ENCODE measurements at places on chromosomes 12 and 14. TPM values are rescaled to one million over a fixed set of nuclear protein-coding genes. Genes with fewer than 3 reads are reported as not detected.

DNA sequence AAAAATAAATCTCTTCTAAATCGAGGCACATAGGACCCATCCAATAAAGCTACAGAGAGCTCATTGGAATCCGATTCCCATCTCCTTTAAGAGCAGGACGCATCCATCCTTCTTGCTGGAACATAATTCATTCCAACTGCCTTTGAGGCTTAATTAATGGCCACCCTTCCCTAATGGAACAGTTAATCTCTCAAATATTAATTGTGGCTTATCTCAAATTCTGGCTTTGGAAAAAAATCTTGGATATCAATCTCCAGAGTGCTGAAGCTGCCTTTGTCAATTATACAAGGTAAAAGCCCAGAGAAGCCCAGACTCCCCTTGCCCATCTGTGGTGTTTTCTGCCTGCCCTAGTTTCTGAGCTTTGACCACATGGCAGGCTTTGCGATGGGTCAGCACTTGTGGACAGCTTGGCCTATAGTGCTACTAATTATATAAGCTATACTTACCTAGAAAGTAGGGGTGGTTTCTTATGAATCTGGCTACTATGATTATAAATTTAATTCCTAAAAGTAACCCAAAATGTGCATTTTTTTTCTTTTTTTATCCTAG lies 246.3 kb downstream of the NUAK1 start:
- H3K36me3 ChIP-seq = no peaks in the 10 kb centered on the region
- H3K27ac ChIP-seq = no peak overlapping the region
- H3K27me3 ChIP-seq = no peaks in the 10 kb centered on the region
- H3K4me3 ChIP-seq = no peak overlapping the region

GRCh38 chr12:77720258-77720657 lies 110.4 kb upstream of the NAV3 start:
- no peak overlapping the region for H3K27ac ChIP-seq
- H3K36me3 ChIP-seq = no peaks in the 10 kb centered on the region
- H3K27me3 ChIP-seq = no peaks in the 10 kb centered on the region
- no peak overlapping the region for H3K4me3 ChIP-seq

- no peak overlapping the region for H3K4me3 ChIP-seq
- H3K4me1 ChIP-seq = peaks cover 10% of the 10 kb centered on the region
- DNase-seq = no peak
These were observed 2.1 kb upstream of the SLC38A2 start for GRCh38 chr12:46374711-46375110.

DNA sequence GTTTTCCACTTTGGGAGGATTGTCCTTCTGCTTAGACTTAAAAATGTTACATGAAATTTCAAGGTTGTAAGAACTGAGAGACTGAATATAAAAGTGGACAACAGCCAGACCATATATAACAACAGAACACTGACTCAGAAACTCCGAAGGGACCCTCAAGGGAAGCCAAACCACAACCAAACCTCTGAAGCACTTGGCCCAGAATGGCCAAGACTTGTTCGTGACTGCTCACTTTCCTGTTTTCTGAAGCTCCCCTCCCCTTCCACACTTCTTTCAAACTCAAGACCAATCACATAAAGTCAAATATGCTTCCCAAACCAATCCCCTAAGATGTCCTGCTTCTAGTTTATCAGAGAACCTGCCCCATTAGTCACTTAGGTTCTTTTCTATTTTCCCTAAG lies 13.7 kb downstream of the OR6J1 start:
- H3K27ac ChIP-seq = no peak overlapping the region
- H3K36me3 ChIP-seq = no peaks in the 10 kb centered on the region
- no peak overlapping the region for H3K4me3 ChIP-seq
- H3K27me3 ChIP-seq = no peaks in the 10 kb centered on the region
- no peak for DNase-seq

DNA sequence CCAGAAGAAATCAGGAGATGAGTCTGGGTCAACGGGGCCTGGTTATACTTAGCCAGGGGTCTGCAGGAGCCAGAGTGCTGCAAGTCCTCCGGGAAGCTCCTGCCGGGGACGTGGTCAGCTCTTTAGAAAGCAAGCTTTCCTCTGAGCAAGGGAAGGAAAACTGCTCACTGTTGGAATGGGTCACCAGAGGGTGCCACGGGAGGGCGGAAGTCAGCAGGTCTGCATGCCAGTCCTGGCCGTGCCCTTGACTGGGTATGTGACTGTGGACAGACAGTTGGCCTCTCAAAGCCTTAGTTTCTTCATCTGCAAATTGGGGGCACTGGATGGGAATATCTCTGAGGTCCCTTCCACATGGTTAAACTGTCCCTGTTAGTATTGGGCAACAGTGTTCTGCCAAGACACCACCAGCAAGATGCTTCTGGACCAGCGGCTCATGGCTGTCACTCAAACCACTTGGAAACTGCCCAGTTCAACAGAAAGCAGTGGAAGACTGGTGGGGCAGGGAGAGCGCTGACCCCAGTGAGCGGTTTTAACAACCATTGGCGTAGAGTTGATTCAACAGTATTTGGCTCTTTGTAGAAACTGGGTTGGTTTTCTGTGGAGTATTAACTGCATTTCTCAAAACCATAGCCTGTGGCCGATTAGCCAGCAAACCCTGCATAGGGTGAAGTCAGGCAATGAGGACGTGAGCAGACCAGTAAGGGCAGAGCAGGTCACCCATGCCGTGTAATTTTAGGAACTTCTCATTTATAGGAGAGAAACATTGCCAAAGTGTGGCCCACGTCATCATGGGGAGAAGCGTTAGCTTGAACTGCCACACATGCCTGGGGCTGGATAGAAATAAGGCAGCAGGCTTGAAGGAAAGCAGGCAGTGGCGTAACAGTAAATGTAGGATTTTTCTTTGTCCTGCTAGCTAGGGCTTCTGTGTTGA lies 163.9 kb upstream of the PRMT8 start:
- no peak for DNase-seq
- H3K4me3 ChIP-seq = no peak overlapping the region
- H3K4me1 ChIP-seq = no peaks in the 10 kb centered on the region
- no peaks in the 10 kb centered on the region for H3K27me3 ChIP-seq
- H3K36me3 ChIP-seq = no peaks in the 10 kb centered on the region
- no peak overlapping the region for H3K27ac ChIP-seq

GRCh38 chr14:101953151-101953550 lies 11.2 kb upstream of the DYNC1H1 start:
- H3K27me3 ChIP-seq = no peaks in the 10 kb centered on the region
- no peaks in the 10 kb centered on the region for H3K36me3 ChIP-seq
- H3K4me3 ChIP-seq = no peak overlapping the region
- DNase-seq = no peak
- peaks cover 7% of the 10 kb centered on the region for H3K4me1 ChIP-seq

DNA sequence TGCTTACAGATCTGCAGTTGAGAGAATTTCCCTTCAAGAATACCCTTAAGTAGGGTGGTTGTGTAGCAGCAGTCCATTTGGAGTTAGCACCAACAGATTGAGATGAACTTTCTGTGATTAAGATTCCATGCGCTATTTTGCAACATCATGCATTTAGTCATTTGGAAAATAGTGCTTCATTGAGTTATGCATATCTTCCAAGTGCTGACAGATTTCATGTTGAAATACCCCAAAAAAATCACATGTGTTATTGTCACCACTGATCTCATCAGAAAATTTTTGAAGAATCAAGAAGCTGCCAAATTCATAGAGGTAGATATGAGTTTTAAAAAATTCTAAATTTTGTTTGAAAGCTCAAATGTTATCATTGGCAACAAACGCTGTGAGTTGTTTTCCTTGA lies 35.5 kb upstream of the OSBPL8 start:
- H3K4me3 ChIP-seq = no peak overlapping the region
- H3K4me1 ChIP-seq = no peaks in the 10 kb centered on the region
- DNase-seq = no peak
- H3K36me3 ChIP-seq = no peaks in the 10 kb centered on the region

DNA sequence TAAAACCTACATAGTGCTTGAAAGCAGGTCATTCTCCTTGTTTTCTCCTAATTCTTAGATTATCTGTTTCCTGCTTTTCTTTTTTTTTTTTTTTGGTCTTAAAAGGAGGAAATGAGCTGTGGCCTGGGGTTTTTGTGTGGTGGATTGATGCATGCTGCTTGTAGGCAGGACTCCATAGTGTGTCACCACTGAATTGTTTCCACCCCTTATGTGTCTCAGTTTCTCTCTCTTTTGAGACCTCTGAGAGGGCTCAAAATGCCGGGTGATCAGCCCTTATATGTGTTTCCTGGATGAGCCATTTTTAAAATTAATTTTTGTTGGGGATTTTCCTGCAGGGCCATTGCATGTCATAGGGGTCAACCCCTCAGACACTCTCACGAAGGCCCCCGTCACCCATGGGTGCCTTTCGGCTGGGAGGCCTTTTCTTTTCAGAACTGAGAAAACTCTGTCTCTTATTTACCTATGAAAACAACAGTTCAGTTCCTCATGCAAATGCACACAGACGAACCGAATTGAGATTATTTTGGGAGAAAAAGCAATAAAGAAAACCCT lies 32.0 kb upstream of the LRRK2 start:
- H3K4me1 ChIP-seq = no peaks in the 10 kb centered on the region
- no peak overlapping the region for H3K4me3 ChIP-seq
- DNase-seq = no peak
- no peak overlapping the region for H3K27ac ChIP-seq
- no peaks in the 10 kb centered on the region for H3K27me3 ChIP-seq

GRCh38 chr12:16670456-16671050 lies 64.6 kb upstream of the LMO3 start:
- no peak overlapping the region for H3K27ac ChIP-seq
- no peaks in the 10 kb centered on the region for H3K36me3 ChIP-seq
- no peaks in the 10 kb centered on the region for H3K27me3 ChIP-seq
- H3K4me1 ChIP-seq = no peaks in the 10 kb centered on the region
- no peak overlapping the region for H3K4me3 ChIP-seq

- H3K4me1 ChIP-seq = no peaks in the 10 kb centered on the region
- H3K4me3 ChIP-seq = no peak overlapping the region
- no peak for DNase-seq
- H3K27me3 ChIP-seq = no peaks in the 10 kb centered on the region
- H3K27ac ChIP-seq = no peak overlapping the region
These were observed 6.1 kb upstream of the SNAPC1 start for GRCh38 chr14:61756135-61756534.

DNA sequence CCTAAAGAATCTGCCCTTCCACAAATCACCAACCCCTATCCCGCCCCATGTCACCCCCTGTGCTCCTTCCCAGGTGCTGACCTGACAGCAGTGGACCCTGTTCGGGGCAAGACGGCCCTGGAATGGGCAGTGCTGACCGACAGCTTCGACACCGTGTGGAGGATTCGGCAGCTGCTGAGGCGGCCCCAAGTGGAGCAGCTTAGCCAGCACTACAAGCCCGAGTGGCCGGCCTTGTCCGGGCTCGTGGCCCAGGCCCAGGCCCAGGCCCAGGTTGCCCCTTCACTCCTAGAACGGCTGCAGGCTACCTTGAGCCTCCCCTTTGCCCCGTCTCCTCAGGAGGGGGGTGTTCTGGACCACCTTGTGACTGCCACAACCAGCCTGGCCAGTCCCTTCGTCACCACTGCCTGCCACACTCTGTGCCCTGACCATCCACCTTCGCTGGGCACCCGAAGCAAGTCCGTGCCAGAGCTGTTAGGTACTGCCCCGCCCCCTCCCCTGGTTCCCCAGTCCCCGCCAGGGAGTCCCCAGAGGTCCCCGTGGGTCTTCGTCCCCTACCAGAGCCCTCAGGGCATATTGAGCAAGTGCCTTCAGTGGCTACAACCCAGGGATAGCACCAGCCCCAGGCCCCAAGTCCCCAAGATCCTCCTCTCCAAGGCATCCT lies 2.7 kb downstream of the ANKRD33 start:
- no peak for DNase-seq
- H3K27ac ChIP-seq = no peak overlapping the region
- peaks cover 3% of the 10 kb centered on the region for H3K4me1 ChIP-seq
- H3K27me3 ChIP-seq = no peaks in the 10 kb centered on the region
- no peaks in the 10 kb centered on the region for H3K36me3 ChIP-seq

- no peak overlapping the region for H3K4me3 ChIP-seq
- H3K36me3 ChIP-seq = no peaks in the 10 kb centered on the region
- no peak overlapping the region for H3K27ac ChIP-seq
- DNase-seq = no peak
- H3K27me3 ChIP-seq = no peaks in the 10 kb centered on the region
- no peaks in the 10 kb centered on the region for H3K4me1 ChIP-seq
These were observed 126.9 kb downstream of the KITLG start for GRCh38 chr12:88453323-88453722.

GRCh38 chr12:122200541-122201175 lies 2.9 kb upstream of the B3GNT4 start:
- H3K27me3 ChIP-seq = peaks cover 30% of the 10 kb centered on the region
- peaks cover 7% of the 10 kb centered on the region for H3K4me1 ChIP-seq
- DNase-seq = no peak

- H3K36me3 ChIP-seq = no peaks in the 10 kb centered on the region
- H3K4me1 ChIP-seq = no peaks in the 10 kb centered on the region
- DNase-seq = peak; percentile 49
- peak overlapping the region; percentile 25 for H3K4me3 ChIP-seq
- H3K27me3 ChIP-seq = no peaks in the 10 kb centered on the region
These were observed 482 bp upstream of the IFI27L2 start for GRCh38 chr14:94129758-94130414.

DNA sequence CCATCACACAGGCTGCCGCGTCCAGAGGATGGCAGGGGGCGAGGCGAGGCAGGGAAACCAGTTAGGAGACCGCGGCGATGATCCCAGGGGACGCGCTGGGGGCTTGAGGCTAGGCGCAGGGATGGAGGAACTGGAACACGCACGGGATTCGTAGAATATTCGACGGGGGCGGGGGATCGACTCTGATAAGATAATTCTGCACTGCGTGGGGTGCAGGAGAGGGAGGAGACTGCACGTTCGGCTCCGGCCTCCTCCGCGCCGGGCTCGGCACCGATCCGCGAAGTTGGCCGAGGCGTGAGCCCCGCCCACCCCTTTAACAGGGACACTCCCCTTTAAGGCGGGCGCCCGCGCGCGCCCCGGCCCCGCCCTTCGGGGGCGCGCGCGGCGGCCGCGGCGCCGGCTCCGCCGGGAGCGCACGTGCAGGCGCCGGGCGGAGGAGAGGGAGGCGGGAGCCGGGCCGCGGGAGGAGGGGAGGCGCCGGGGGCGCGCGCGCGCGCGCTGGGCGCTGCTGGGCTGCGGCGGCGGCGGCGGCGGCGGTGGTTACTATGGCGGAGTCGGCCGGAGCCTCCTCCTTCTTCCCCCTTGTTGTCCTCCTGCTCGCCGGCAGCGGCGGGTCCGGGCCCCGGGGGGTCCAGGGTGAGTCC lies at the start of gene ACVR1B:
Gene ACVR1B (plus strand): TSS at position 501 of the 644 bp plus-strand sequence. CDS start 45 bp downstream, at position 546.
- H3K4me3 ChIP-seq = peak within 1 kb of the TSS; percentile 86
- no peaks in the 10 kb centered on the region for H3K27me3 ChIP-seq
- H3K36me3 ChIP-seq = no peaks in the 10 kb centered on the region
- peak within 1 kb of the TSS; percentile 86 for H3K27ac ChIP-seq
- DNase-seq = peak; percentile 96

GRCh38 chr14:84036840-84037239 lies 1493.1 kb upstream of the FLRT2 start:
- H3K27ac ChIP-seq = no peak overlapping the region
- H3K4me3 ChIP-seq = no peak overlapping the region
- no peak for DNase-seq
- no peaks in the 10 kb centered on the region for H3K36me3 ChIP-seq

- peaks cover 34% of the 10 kb centered on the region for H3K4me1 ChIP-seq
- no peak for DNase-seq
- H3K27ac ChIP-seq = no peak overlapping the region
These were observed 29.1 kb downstream of the ZNF664 start for GRCh38 chr12:124002021-124002644.

- DNase-seq = peak; percentile 82
- H3K27me3 ChIP-seq = no peaks in the 10 kb centered on the region
- H3K27ac ChIP-seq = peak overlapping the region; percentile 100
These were observed 471 bp downstream of the XPOT start for GRCh38 chr12:64404470-64405256.

The TPCN1 gene
- 16.9 TPM for total RNA-seq

The SERPINA1 gene
- 5,718 TPM for total RNA-seq

The OTX2 gene
- not detected for total RNA-seq

The ADAMTS20 gene
- total RNA-seq = 0.36 TPM

The APOF gene
- 0.12 TPM for total RNA-seq

The FOXG1 gene
- total RNA-seq = not detected

The CLEC9A gene
- total RNA-seq = not detected

The PKP2 gene
- 58.0 TPM for total RNA-seq

The PHETA1 gene
- 18.1 TPM for total RNA-seq

The TBX5 gene
- total RNA-seq = 12.3 TPM

The KERA gene
- not detected for total RNA-seq
